HT-29 (cell line): ENCODE measurements at places on chromosomes 11 and 22.

DNA sequence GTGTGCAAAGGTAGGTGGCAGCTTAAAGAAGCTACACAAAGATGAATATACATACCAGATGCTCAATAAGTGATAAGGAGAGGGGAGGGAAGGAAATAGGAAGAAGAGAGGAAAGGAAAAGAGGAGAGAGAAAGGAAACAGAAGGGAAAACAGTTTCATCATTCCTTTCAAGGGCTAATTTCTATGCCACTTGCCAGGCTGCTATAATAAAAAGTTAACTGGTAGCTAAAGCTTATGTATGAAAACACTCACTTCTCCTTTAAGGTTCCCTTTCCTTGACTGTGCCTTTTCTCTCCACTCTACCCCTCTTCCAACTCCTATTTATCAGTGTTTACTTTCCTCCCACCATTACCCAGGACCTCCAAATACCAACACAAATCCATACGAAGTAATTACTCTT, 347.9 kb downstream of the DLG2 start:
- DNase-seq: no peak

- DNase-seq: no peak
Measured at GRCh38 chr11:43952020-43952400, 9.6 kb downstream of the C11orf96 start.

DNA sequence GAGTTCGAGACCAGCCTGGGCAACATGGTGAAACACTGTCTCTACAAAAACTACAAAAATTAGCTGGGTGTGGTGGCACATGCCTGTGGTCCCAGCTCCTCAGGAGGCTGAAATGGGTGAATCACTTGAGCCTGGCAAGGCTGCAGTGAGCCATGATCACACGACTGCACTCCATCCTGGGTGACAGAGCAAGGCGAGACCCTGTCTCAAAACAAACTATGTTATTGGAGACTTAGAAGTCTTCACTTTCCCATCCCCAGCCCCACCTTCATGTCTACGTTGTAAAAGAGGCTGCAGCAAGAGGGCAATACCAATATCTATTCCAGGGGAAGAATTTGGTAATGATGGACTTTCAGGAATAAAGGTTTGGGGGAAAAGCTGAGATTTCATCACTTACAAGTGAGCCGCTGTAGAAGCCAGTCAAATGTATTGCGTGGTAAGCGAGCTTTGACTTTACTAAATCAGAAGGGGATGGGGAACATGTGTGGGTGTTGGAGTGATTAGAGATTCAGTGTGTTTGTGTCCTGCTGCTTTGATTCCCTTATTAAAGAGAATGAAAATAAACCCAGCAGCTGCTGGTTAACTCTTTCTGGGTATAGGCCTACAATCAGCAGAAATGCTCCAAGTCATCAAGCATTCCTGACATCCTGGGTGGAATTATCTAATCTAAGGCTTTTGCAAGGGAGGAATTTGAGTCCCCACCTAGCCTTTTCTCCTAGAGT, 53.7 kb downstream of the UBASH3B start:
- DNase-seq: no peak

DNA sequence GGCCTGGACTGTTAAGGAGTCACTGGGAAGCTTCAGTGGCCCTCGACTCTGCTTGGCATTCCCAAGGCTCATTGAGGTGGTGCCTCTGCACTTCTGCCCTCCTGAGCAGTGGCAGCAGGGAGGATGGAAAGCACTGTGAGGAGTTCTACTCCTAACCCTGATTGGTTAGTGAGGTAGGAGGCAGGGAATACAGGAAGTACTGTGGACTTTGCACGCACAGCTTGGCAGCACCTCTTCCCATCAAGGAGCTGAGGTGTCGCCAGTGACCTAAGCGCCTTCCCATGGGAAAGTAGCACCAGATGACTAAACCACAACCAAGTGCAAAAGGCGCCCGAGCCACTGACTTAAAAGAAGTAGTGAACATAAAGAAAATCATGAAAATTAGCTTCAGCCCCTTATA, 152.5 kb upstream of the CADM1 start:
- peak; percentile 34 for DNase-seq

DNA sequence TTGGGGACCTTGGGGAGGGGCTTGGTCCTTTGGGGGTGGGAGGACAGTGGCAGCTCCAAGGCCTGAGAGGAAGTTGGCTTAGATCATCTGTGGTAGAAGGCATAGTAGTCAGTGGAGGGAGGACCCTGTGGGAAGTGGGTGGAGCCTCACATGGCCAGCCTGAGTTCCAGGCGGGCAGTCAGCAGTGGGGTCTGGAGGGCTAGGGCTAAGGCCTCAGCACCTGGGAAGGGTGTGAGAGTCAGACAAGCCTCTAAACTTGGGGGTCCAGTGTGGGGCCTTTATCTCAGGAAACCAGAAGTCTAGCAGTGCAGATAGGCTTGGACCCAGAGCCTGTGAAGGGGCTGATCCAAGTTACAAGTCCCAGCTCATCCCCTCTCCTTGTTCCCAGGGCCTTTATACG, 4.0 kb downstream of the NLRX1 start:
- no peak for DNase-seq

DNA sequence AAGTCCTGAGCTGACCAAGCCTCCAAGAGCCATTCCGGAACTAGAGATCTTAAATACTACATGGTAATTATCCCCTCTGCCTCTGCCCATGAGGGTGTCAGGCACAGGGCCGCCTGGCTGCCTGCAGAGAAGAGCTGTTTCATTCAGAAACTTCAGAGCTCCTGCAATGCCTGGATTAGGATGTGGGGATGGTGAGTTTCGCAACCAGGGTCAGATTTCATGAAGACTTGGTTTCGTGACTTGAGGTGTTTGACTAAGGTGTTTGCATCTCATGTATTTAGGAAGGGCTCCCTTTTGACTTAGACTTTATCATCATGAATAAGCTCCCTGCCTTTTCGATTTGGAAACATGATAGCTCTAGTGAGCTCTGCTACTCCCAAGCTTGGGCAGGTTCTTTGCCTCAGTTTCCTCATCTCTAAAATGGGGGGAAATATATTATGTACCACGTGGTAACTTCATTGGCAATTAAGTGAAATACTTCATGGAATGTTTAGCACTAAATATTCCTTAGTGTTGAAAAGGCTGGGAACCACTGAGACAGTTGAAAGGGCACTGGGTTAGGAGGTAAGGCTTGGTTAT, 9.1 kb downstream of the TIMP3 start:
- no peak for DNase-seq

GRCh38 chr22:50603511-50604255, 3.1 kb downstream of the MAPK8IP2 start:
- no peak for DNase-seq

DNA sequence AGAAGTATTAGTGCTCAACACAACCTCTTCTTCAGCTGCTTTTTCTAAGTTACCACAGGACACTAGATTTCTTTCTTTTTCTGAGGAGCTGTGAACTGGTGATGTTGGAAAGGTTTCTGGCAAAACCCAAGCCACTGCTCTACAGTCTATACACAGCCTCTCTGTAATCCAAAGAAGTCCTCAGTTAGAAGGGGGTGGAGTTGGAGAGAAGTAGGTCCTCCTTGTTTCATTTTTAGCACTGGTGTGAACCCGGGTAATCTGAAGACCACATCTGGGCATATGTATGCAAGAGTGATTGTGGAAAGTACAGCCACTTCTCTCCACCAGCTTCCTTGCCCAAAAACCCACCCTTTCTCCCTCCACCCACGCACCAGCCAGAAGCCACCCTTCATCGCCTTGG, 1168.1 kb downstream of the LRRC4C start:
- no peak for DNase-seq

GRCh38 chr22:37309211-37310074, 27.1 kb downstream of the CYTH4 start:
- no peak for DNase-seq

GRCh38 chr11:20097319-20098221, 62.7 kb downstream of the DBX1 start:
- no peak for DNase-seq

DNA sequence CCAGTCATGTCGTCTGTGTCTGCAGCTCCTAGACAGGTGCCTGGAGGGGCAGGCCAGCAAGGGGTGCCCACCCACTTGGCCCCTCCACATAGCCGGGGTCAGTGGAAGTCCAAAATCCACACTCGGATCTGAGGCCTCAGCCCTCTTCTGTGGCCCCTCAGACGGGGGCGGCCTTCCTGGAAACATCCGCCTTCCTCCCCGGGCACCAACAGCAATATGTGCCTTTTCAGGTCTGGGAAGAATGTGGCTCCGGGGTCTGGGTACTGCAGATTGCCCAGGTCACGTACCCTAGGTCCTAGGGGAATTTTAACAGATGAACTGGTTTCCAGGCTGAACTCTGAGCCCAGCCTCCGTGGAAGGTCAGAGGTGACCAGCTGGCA, 208.6 kb downstream of the CTTN start:
- DNase-seq: no peak

DNA sequence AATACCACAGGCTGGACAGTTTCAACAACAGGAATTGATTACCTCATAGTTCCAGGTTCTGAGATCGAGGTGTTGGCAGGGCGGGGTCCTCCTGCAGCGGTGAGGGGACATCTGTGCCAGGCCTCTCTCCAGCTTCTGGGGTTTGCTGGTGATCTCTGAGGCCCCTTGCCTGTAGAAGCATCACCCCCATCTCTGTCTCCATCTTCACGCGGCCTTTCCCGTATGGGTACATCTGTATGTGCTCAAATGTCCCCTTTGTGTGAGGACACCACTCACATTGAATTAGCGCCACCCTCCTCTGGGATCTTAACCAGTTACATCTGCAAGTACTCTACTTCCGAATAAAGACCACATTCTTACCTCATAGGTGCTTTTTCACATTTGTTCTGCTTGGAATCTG, 1029.9 kb downstream of the BRD1 start:
- no peak for DNase-seq

- no peak for DNase-seq
Measured at GRCh38 chr11:134429106-134429505, 17.1 kb upstream of the B3GAT1 start.

DNA sequence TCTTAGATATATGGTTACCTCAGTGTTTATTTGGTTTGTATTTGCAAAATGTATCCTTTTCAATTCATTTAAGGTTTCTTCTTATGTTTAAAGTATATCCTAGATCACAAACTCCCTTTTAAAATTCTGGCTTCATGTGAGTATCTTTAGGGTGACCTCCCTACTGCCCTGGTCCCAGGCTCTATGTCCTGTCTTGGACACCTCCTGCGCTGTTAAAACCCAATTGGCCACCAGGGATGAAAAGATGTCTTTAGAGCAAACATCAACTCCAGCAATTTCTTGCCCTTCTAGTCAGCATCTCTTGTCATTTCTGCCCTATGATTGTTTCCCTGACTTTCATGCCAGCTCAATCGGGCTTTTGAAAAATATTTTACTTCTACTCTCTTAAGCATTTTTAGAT, 28.8 kb upstream of the SYT13 start:
- no peak for DNase-seq

GRCh38 chr22:35128637-35129036, 62.7 kb downstream of the ISX start:
- no peak for DNase-seq

GRCh38 chr11:92111287-92111686, 113.3 kb upstream of the FAT3 start:
- DNase-seq: no peak
